NCI-H2081 treated with DMSO at 0.1 percent for 48 hours (cell line): ENCODE measurements at places on chromosomes 13 and 19.

GRCh38 chr19:12034198-12034597 is 1.3 kb downstream of the ZNF433 start:
- no peak for DNase-seq

- DNase-seq = peak; percentile 83
Observed at GRCh38 chr13:92823059-92823458, 403.5 kb upstream of the GPC6 start.

- no peak for DNase-seq
Observed at GRCh38 chr13:86922936-86923335, 748.2 kb upstream of the SLITRK5 start.

- DNase-seq = no peak
Observed at GRCh38 chr19:54014920-54015560, 23.6 kb downstream of the CACNG6 start.

- DNase-seq = no peak
Observed at GRCh38 chr19:53045536-53045935, 996 bp downstream of the ERVV-2 start.

GRCh38 chr13:94056362-94056990 is 423.0 kb downstream of the DCT start:
- no peak for DNase-seq

DNA sequence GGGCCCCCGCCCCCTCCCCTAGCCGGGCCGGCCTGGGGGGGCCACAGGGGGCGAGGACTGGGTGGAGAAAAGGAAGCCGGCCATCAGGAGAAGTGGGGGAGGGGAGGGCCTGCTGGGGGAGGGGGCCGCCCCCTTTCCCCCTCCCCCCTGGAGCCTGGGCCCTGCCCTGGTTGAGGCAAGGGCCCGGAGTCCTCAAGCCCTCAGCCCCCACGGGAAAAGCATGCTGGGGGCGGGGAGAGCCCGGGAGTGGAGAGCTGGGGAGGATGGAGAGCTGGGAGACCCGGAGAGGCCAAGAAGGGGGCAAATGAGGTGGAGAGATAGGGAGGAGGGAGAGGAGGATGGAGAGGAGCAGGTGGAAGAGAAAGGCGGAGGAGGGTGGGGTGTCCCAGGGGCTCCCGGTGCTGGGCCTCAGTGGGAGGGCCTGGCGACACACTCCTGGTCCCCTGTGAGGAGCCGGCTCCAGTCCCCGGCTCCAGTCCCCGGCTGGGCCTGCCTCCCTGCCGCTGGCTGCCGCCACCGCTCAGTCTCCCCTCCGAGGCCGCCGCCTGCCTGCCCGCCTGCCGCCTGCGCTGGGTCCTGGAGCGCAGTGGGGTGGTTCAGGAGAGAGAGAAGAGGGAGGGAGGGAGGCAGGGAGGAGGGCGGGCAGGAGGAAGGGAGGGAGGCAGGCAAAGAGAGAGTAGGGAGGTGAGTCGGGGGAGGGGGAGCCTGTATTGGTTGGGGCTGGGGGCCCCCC is at the start of gene GRIK5:
TSS of gene GRIK5 (minus strand) at position 588 of the 733 bp plus-strand sequence. CDS start 4,436 bp downstream, outside the sequence.
- DNase-seq = no peak

GRCh38 chr19:15633082-15633835 is 7.4 kb upstream of the CYP4F3 start:
- no peak for DNase-seq

GRCh38 chr13:75705395-75705794 is 69.3 kb downstream of the LMO7 start:
- DNase-seq = no peak

DNA sequence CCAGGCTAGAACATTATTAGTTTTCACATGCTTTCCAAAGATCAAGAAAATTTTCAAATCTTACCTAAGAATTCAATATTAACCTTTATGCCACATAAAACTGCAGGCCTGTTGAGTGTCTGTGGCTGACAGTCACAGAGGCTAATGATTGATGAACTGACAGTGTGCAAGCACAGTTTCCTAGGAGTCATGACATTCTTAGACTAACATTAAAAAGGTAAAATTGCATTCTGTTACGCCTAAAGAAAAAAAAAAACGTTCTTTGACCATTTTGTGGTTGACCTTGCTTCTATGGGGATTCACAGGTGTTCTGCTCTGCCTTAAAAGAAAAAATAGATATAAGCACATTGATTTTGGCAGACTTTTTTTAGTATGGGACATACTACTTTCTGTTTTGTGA is 1776.2 kb downstream of the PCDH9 start:
- no peak for DNase-seq

DNA sequence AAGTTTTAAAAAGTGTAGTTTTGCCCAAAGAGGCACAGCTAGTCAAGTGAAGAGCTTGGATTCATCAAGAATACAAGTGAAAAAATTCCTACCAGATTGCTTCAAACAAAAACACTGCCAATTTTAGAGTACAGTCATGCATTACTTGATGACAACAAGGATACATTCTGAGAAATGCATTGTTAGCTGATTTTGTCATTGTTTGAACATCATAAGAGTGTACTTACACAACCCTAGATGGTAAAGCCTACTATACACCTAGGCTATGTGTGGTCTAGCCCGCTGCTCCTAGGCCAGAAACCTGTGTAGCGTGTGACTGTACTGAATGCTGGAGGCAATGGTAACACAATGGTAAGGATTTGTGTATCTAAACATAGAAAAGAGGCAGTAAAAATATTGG is 41.1 kb downstream of the TMTC4 start:
- no peak for DNase-seq

DNA sequence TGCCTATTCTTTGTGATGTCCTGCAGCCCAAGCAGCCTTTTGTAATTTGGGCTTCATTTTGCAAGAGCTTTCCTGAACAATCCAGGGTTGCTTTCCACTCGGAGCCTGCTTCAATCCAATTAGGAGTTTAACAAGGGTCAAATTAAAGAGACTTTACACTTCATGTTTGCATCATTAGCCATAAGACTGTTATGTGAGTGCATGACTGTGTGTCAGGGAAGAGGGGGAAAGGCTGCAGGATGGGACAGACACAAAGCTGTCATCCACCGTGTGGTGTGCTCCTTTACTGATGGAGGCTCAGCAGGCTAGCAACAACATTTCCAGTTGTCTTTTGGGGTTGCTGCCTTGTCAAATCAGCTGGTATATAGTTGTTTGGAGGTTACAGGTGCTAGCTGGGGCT is 23.7 kb upstream of the MAB21L1 start:
- DNase-seq = no peak

DNA sequence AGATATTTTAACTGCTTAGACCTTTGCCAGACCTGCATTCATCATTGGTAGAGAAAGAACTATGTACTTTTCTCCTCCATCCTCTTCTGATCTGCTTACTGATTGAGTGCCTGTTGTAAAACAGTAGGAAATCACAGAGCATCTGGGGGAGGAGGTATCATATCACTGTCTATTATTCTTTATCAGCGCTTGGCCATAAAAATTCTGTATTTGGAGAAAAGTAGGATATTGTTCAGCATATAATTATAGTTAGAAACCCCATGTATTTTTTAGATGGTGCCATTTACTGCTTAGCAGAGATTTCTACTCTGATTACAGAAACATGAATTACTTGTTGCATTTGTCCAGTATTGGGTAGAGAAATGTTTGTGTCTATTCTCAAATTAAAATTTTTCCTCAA is 62.4 kb downstream of the URI1 start:
- DNase-seq = no peak
